ENCODE measurements at places on chromosomes 16 and 17.

DNA sequence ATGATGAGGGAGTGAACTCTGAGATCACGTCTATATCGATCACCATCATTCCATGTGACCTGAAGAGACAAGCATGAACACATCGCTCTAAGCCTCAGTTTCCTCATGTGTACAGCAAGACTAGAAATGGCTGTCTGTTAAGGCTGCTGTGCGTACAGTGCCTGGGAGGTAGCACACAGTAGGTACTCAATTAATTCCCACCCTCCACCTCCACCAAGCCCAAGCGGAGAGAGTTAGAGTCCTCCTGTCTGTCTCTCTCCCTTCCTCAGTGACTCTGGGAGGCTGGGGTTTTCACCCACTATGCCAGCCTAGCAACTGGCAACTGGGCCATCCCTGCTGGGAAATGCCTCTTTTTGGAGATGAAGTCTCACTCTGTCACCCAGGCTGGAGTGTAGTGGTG is 318.3 kb upstream of the CCL2 start:
- DNase-seq = no peak

GRCh38 chr17:9979463-9979995 is 74.5 kb upstream of the RCVRN start:
- DNase-seq = no peak

GRCh38 chr17:31008374-31009041 is 37.7 kb downstream of the RNF135 start:
- DNase-seq = peak; percentile 61

- DNase-seq = peak; percentile 34
These were observed 689.5 kb upstream of the RBFOX1 start for GRCh38 chr16:6643080-6643686.

DNA sequence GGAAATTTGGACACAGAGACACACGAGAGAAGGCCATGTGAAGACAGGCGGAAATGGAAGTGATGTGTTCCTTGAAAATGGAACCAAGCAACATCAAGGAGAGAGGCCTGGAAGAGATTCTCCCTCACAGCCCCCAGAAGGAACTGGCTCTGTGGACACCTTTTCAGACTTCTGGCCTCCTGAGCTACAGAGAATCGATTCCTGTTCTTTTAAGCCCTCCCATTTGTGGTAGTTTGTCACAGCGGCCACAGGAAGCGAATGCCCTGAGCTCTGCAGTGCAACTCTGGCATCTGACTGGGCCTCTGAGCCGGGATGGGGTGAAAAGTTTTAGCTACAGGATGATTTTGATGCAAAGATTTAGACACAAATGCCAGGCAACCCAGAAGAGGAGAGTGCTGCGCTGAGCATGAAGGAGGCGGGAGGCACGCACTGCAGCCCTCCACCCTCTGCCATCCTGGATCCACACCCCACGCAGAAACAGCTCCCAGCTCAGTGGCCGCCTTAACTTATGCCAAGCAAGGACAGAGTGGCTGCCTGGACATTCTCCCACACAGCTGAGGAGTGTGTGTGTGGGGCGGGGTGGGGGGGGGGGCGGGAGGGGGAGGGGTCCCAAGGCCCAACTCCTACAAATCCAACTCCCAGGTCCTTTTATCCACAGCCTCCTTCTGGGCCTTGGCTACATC is 2.2 kb downstream of the TIMP2 start:
- DNase-seq = no peak

- no peak for DNase-seq
These were observed 80.9 kb upstream of the MTMR4 start for GRCh38 chr17:58595194-58595792.

DNA sequence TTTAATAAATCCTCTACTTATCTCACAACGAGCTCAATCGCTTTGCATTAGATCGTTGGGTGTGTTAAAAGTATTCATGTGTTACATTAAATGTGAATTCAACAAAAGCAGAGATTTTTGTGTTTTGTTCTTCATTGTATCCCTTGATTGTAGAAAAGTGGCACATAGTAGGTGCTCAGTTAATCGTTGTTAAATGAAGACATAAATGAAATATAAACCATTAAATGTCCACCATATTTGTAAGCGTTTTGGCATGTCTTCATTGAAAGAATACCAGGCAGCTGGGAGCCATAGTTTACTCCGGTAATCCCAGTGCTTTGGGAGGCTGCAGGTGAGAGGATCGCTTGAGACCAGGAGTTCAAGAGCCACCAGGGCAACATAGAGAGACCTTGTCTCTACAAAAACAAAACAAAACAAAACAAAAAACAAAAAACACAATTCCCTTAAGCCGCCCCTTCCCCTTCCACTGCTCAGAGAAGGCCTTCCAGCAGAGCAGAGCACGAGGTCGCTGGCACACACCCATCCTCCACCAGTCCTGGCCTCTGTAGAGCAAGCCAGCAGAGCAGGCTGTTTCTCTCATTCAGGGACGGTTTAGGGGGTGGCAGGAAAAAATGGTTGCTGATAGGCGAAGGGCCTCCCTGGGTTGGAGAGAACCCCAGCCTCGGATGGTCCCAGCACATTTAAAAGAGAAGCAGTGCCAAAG is 673 bp upstream of the CHD9 start:
- peak; percentile 37 for DNase-seq

DNA sequence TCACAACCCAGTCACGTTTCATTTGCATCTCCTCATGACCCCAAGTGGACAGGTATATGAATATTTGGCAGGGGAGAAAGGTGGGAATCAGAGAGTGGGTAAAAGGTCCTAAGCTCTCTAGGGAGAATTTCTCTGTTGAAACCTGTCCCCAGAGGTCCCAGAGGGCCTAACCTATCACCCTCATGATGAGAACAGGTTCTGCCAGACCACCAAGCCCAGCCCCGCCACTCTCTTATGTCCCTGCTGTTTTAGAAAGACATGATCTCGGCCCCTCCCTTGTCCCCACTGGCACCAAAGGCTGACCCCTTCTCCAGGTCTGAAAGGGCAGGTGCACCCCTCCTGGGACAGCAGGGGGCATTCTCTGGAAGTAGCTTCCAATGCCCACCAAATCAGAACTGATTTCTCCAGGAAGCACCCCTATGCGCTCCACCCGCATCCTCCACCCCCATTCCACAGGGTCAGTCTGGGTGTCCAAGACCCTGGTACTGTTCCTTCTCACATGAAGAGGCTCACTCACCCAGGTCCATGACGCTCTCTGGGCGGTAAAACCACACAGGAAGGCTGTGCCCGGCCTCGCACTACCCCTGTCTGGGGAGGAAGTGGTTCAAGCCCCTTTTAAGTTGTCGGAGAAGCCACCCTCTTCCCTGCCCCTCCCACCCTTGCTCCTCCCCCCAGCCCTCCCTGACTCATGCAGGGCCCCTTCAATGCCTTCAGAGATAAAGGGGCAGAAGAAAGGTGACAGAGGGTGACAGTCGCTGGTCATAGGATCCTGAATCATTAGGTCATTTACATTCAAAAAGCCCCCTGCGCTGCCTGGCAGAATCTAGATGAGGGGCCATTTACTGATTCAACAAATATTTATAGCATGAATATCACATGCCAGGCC is at the start of gene CCR7:
CCR7 (minus strand) TSS at position 590 of the 886 bp plus-strand sequence; CDS start at position 527, 63 bp downstream.
- no peak for DNase-seq

DNA sequence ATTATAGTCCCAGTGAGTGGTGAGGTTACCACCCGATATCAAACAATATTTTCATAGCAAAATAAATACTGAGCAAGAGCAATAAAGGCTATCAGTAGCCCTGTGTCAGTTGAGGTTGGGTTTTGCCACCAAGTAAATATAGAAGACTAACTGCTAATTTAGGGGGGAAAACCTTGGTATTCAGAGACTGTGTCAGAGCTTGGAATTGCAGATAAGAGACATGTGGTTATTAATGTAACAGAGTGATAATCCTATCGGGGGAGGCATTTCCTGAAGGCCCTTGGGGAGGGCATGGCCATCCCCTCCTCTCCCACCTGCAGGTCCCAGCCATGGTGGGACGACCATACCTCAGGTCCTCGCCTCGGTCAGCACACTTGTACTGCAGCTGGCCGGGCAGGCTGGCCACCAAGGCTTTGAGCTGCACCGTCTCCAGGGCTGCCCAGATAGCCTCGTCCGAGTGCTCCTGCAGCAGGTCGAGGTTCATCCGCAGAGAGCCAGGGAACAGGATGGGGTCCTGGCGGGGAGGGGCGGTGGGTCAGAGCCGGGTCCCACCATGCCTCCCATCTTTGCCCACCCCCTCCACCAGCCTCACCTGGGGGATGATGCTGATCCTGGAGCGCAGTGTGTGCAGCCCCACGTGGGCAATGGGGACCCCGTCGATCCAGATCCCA is 68.9 kb downstream of the ABCC6 start:
- DNase-seq = no peak

- no peak for DNase-seq
These were observed 58.7 kb downstream of the RTN4RL1 start for GRCh38 chr17:1966274-1967086.

GRCh38 chr16:9039210-9039609 is 52.2 kb upstream of the HAPSTR1 start:
- DNase-seq = peak; percentile 67

- no peak for DNase-seq
These were observed 46.2 kb downstream of the LGALS9 start for GRCh38 chr17:27677191-27677590.

GRCh38 chr17:5672815-5673430 is 88.6 kb upstream of the NLRP1 start:
- no peak for DNase-seq

- peak; percentile 16 for DNase-seq
These were observed 23.7 kb downstream of the HELZ start for GRCh38 chr17:67221062-67221998.

- peak; percentile 69 for DNase-seq
These were observed 94.4 kb upstream of the CPHXL start for GRCh38 chr16:75820672-75821071.

DNA sequence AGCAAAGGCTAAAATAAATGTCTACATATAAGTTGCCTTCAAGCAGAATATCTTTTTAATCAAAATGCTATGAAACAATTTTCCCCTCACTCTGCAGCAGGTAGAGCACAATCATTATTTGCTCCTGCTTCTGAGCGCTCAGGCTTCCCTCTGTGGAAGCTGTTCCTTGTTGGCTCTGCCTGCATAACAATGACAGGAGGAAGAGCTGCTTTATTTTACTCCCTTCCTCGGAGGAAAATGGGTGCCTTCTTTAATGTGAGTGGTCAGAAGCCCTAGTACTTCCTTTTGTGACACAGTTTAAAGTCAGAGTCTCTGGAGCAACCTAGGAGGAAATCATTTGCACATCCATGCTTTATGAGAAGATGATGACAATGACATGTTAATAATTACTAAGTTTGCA is 492.1 kb downstream of the CDH8 start:
- no peak for DNase-seq

GRCh38 chr17:77795685-77796084 is 162.8 kb upstream of the TNRC6C start:
- DNase-seq = no peak

GRCh38 chr16:78932355-78932943 is 668.1 kb downstream of the MAF start:
- DNase-seq = no peak

GRCh38 chr16:56288019-56288418 is 96.7 kb downstream of the GNAO1 start:
- DNase-seq = no peak

DNA sequence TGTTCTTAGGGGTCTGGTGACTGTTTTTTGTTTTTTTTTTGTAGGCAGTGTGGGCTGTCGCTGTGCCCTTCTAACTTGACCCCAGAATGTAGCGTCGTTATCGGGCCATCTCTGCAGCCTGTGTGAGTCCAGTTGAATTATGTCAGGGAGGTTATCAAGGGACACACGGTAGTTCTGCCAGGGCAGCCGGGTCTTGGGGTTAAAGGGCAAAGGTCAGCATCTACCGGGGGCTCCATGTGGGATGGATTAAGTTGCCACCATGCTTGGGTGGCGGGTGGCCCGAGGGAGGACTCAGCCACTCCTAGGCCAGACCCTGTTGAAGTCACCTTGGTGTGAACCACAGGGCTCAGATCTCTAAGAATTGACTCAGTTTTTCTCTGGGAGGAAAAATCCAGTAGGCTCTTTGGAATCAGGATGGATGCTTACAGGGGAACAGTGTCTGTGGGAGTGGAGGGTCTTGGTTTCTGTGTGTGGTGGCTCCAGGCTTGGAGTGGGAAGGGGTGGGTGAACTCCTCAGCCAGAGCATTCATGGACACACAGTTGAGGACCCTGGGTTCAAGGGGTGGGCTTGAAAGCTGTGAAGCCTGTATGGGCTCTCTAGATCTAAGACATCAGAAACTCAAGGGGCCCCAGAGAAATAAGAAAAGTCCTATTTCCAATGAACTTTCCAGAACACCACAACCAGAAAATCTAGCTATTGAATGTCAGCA is 191.7 kb downstream of the IRF8 start:
- DNase-seq = no peak

DNA sequence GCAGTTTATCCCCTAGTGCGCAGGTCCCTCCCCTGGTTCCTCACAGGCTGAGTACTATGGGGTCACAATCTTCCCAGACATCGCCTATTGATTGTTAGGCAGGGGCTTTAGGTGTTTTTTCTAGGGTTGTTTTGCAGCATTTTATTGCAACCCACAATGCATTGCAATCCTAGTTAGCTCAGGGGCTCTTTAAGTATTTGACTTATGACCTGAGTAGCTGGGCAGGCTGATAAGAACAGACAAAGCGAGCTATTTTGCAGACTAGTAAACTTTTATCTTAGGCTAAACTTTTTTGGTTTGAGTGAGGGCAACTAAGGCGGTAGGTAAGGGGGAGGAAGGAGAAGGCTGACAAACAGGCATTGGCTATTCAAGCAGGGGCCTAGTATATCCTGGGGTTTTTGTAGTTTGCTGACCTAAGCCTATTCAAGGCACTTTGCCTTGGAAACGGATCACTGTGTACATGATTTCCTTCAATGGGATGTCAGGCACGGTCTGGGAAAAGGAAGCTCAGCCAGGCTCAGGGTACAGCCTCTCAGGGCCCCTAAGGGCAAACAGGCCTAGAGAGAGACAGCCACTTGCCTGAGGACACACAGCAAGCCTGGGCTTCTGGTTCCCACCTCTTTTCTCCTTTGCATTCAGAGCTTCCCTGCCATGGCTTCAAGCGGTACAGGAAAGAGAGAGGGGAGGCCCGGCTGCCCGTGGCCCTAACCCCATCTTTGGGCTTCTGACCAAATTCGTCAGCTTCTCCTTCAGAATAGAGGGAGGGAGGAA is 6.4 kb downstream of the DRC7 start:
- peak; percentile 18 for DNase-seq

DNA sequence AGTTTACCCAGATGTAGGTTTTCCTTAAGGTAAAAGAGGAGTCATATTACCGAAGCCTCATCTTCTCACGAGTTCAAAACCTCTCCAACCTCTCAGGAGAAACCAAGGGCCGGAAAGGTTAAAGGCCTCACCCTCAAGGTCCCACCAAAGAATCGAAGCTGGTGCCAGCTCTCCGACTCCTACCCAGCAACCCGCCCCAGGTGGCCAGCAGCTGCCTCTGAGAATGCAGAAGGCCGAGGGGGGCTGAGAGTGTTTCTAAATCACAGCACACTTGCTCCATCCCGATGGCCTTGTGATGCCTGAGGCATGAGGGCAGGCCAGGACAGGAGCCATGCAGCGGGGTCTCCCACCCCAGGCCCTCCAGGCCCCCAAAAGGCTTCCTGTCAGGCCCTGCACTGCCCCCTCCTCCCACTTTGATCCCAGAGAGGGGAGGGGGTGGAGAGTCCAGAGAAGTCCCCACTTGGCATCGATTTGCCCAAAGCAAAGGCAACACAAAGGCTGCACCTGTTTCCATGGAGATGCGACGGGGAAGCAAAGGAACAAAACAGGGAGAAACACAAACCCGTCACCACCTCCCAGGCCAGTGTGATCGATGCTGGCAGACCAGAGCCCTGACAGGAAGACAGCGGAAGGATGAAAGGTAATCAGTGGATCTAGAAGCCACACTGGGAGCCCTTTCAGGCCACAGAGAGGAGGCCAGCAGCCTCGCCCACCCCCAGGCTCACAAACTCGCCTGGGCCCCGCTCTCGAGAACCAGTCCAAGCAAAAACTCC is 39.0 kb downstream of the CUEDC1 start:
- no peak for DNase-seq

GRCh38 chr16:1645914-1646525 is 32.1 kb upstream of the JPT2 start:
- DNase-seq = peak; percentile 64
